Activated T-helper 1 cell treated with anti-CD3 and anti-CD28 coated beads, Interleukin-12 subunit alpha, Interleukin-12 subunit beta, Interleukin-2, Interleukin-4 antibody, amounts not matched to agents 30 ng/mL and 10 ng/mL and 1 ng/mL, durations not matched to agents 14 hours and 24 hours and 36 hours (primary cell): ENCODE measurements at places on chromosomes 2 and 18. TPM values are rescaled to one million over a fixed set of nuclear protein-coding genes. Genes with fewer than 3 reads are reported as not detected.

DNA sequence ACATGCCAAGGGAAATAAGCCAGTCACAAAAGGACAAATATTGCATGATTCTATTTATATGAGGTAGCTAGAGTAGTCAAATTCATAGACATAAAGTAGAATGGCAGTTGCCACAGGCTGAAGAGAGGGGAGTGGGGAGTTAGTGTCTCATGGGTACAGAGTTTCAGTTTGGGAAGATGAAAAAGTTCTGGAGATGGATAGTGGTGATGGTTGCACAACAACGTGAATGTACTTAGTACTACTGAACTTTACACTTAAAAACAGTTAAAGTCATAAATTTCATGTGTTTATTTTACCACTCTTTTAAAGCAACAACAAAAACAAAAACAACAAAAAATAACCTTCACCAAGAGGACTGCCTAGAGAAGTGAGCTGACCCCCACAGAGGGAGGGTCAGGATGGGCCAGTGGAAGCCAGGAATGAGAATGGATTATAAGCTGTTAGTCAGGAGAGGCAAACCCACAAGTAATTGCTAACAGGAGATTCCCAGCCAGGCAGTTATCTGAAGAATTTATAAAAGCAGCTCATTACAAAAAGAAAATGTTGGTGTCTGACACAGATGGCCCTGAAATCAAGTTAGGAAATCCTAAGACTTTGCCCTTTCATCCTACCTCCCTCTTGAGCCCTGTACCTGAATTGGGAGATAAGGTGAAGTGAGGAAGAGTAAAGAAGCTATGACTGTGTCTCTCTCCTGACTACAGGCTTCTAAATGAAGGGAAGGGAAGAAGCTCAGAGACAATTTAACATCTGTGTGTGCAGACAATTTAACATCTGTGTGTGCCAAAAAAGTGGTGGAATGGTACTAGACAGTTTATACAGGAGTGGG is 263.4 kb downstream of the PDE11A start:
- no peaks in the 10 kb centered on the region for H3K4me1 ChIP-seq
- H3K27me3 ChIP-seq, result peaks cover 6% of the 10 kb centered on the region
- H3K36me3 ChIP-seq, result no peaks in the 10 kb centered on the region
- DNase-seq, result no peak
- no peak overlapping the region for H3K4me3 ChIP-seq
- no peak overlapping the region for H3K27ac ChIP-seq

DNA sequence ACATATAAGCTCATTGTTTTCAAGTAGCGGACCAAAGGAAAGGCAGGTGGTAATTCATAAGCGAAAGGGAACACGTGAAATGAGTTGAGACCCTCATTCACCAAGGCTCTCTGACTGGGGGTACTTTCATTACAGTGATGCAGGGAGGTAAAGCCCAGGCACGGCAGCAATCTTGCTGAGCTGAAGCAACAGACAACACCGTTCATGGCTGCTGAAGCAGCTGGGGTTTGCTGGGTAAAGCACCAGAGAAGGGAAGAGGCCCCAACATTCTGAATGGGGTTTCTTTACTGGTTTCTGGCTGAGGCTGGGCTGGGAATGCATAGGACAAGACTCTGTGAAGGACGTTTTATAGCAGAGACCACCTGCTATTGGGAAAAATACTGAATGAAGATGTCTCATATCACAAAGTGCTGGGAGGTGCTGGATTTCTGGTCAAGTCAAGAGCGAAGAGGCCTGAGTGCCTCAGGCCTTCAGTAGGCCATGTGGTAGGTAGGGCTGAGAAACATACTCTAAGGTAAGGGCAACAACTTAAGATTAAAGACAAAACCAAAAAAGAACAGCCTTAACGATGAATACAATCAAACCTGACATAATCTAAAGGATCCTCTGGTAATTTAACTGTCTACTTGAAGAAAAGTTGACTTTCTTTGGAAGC is 324.7 kb upstream of the PIK3C3 start:
- no peaks in the 10 kb centered on the region for H3K27me3 ChIP-seq
- H3K36me3 ChIP-seq, result no peaks in the 10 kb centered on the region
- no peaks in the 10 kb centered on the region for H3K4me1 ChIP-seq
- H3K27ac ChIP-seq, result no peak overlapping the region
- DNase-seq, result no peak

- no peaks in the 10 kb centered on the region for H3K27me3 ChIP-seq
- peaks cover 7% of the 10 kb centered on the region for H3K36me3 ChIP-seq
- peak overlapping the region; percentile 12 for H3K27ac ChIP-seq
These were observed 3.0 kb downstream of the RBM45 start for GRCh38 chr2:178115271-178115670.

ALK gene
- not detected in 2 replicates for total RNA-seq

ERMN gene
- total RNA-seq, result 2.1 and 2.4 TPM in 2 replicates

DNA sequence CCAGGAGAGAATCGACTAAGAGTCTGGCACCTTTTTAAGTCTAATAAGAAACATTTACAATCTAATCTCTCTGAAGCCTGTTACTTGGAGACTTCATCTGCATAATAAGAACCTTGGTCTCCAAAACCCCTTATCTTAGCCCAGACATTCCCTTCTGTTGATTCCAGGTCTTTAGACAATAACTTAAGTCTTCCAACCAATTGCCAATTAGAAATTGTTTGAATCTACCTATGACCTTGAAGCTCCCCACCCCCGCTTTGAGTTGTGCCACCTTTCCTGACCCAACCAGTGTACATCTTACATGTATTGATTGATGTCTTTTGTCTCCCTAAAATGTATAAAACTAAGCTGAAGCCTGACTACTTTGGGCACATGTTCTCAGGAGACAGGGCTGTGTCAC is 49.5 kb upstream of the DTNA start:
- no peaks in the 10 kb centered on the region for H3K4me1 ChIP-seq
- no peaks in the 10 kb centered on the region for H3K27me3 ChIP-seq
- no peak overlapping the region for H3K4me3 ChIP-seq
- H3K27ac ChIP-seq, result no peak overlapping the region
- no peak for DNase-seq

DNA sequence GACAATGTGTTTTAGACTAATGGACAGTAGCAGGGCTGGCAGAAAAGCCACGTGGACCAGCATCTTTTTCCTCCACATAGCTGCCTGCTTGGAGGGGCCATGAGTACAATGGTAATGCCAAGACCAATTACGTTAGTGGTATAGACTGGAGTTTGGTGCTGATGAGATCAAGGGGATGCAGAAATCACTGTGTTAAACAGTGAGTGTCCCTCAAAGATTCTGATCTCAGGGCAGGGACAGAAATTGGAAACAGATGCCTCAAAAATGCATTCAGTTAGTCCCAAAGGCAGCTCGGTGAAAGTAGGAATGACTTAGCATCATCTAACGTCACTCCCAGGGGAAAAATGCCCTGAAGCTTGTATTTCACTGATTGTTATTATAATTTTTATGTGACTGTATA is 72.4 kb downstream of the SLC16A14 start:
- no peak for DNase-seq
- H3K36me3 ChIP-seq, result no peaks in the 10 kb centered on the region
- H3K4me3 ChIP-seq, result no peak overlapping the region
- peaks cover 8% of the 10 kb centered on the region for H3K27me3 ChIP-seq

GRCh38 chr2:183505911-183506310 is 381.7 kb downstream of the NUP35 start:
- H3K36me3 ChIP-seq, result no peaks in the 10 kb centered on the region
- DNase-seq, result no peak
- H3K4me1 ChIP-seq, result no peaks in the 10 kb centered on the region
- no peaks in the 10 kb centered on the region for H3K27me3 ChIP-seq

ACVR1C gene
- total RNA-seq, result 0.59 and 1.1 TPM in 2 replicates

NBAS gene
- 33.3 and 33.6 TPM in 2 replicates for total RNA-seq

OR6B2 gene
- total RNA-seq, result not detected in 2 replicates

DNA sequence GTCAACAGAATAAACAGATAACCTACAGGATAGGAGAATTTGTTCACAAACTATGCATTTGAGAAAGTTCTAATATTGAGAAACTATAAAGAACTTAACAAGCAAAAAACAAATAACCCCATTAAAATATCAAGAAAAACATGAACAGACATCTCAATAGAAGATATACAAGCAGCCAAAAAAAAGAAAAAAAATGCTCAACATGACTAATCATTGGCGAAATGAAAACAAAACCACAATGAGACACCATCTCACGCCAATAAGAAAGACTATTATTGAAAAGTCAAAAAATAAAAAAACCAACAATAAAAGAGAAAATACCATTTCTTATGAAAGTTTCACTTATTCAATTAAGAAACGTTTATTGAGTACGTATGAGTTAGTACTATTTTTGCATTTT is 800.5 kb downstream of the CBLN2 start:
- no peaks in the 10 kb centered on the region for H3K27me3 ChIP-seq
- H3K27ac ChIP-seq, result no peak overlapping the region
- DNase-seq, result no peak
- no peak overlapping the region for H3K4me3 ChIP-seq
- no peaks in the 10 kb centered on the region for H3K4me1 ChIP-seq

GRCh38 chr2:12960671-12961070 is 243.9 kb downstream of the TRIB2 start:
- no peak for DNase-seq
- H3K4me3 ChIP-seq, result no peak overlapping the region
- H3K27me3 ChIP-seq, result peaks cover 23% of the 10 kb centered on the region
- H3K4me1 ChIP-seq, result peaks cover 17% of the 10 kb centered on the region

PRKAG3 gene
- total RNA-seq, result not detected in 2 replicates

- H3K4me1 ChIP-seq, result no peaks in the 10 kb centered on the region
- DNase-seq, result no peak
- peaks cover 2% of the 10 kb centered on the region for H3K27me3 ChIP-seq
- no peak within 1 kb of the TSS for H3K27ac ChIP-seq
- no peaks in the 10 kb centered on the region for H3K36me3 ChIP-seq
These were observed at the start of gene SCN3A for GRCh38 chr2:165203689-165204559. TSS of gene SCN3A (minus strand) at chr2:165204050. CDS start at chr2:165176394, 27,656 bp downstream.

DNA sequence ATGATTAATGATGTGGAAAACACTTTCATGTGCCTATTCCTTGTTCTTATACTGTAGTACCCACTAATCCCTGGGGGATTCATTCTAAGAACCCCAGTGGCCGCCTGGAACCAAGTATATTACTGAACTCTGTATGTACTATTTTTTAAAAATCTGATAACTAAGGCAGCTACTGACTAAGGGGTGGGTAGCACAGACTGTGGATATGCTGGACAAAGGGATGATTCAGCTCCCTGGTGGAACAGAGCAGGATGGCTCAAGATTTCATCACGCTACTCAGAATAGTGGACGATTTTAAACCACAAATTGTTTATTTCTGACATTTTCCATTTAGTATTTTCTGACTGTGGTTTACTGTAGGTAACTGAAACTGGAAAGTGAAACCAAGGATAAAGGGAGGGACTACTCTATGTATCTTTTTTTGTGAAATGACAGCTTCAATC is 41.8 kb upstream of the CDC42EP3 start:
- H3K27me3 ChIP-seq, result peaks cover 8% of the 10 kb centered on the region
- H3K27ac ChIP-seq, result peak overlapping the region; percentile 17
- H3K36me3 ChIP-seq, result no peaks in the 10 kb centered on the region

DNA sequence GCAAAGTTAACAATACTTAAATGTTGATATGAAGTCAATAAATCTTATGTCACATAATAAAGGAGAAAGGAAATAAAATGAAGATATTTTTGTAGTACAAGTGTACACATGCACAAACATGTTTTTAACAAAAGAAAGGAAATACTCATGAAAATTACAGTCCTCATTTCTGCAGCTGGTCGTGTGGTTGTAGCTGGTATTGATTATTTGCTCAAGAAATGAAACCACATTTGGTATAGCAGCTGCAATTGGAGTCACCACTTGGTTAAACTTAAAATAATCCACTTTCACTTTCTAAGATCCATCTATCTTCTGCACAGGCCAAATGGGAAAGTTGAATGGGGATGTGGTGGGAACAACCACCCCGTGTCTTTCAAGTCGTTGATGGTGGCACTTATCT is 580.5 kb upstream of the NRXN1 start:
- no peak for DNase-seq
- no peaks in the 10 kb centered on the region for H3K27me3 ChIP-seq
- H3K36me3 ChIP-seq, result no peaks in the 10 kb centered on the region
- H3K4me1 ChIP-seq, result no peaks in the 10 kb centered on the region

DNA sequence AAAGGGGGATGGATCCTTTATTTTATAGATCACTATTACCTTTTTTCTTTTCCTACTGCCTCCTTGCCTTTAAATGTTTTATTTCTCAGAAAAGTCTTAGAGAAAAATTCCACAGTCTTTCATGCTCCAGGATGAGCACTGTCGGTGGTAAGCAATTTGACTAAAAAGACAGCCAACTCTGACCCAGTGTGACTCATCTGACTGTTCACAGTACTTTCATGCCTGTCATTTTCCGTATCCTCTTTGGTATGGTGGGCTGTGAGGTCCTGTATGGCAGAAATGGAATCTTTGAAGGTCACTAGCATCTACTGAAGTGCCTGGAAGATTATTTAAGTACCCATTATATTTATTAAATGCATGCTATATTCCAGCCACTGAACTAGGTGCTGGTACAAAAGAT is 2.1 kb upstream of the RFTN2 start:
- no peak overlapping the region for H3K4me3 ChIP-seq
- H3K36me3 ChIP-seq, result no peaks in the 10 kb centered on the region
- no peak overlapping the region for H3K27ac ChIP-seq
- DNase-seq, result no peak

DNA sequence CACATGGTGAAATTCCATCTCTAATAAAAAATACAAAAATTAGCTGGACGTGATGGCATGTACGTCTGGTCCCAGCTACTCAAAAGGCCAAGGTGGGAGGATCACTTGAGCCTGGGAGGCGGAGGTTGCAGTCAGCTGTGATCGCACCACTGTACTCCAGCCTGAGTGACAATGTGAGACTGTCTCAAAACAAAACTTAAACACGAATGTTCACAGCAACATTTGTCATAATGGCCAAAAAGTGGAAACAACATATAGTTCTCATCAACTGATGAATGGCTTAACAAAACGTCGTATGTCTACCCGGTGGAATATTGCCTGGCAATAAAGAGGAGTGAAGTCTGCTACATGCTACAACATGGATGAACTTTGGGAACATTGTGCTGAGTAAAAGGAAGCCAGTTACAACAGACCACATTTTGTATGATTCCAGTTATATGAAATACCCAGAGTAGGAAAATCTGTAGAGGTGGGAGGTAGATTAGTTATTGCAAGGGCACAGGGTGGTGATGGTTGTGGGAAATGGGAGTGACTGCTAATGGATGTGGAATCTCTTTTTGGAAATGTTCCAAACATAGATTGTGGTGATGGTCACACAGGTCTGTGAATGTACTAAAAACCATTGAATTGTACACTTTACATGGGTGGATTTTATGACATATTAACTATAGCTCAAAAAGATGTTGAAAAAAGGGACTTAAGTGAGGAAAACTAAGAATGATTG is 478.2 kb downstream of the PTPRM start:
- peaks cover 15% of the 10 kb centered on the region for H3K4me1 ChIP-seq
- H3K27me3 ChIP-seq, result no peaks in the 10 kb centered on the region
- no peak for DNase-seq
